BJ (cell line): ENCODE measurements at places on chromosomes 16 and 17. TPM values are rescaled to one million over a fixed set of nuclear protein-coding genes. Genes with fewer than 3 reads are reported as not detected.

Gene CDYL2
- 0.87 and 1.6 TPM in 2 replicates for polyA plus RNA-seq

Gene GP1BA
- not detected in 2 replicates for polyA plus RNA-seq

GRCh38 chr17:82031885-82032627, 578 bp downstream of the RAC3 start:
- DNase-seq: no peak

DNA sequence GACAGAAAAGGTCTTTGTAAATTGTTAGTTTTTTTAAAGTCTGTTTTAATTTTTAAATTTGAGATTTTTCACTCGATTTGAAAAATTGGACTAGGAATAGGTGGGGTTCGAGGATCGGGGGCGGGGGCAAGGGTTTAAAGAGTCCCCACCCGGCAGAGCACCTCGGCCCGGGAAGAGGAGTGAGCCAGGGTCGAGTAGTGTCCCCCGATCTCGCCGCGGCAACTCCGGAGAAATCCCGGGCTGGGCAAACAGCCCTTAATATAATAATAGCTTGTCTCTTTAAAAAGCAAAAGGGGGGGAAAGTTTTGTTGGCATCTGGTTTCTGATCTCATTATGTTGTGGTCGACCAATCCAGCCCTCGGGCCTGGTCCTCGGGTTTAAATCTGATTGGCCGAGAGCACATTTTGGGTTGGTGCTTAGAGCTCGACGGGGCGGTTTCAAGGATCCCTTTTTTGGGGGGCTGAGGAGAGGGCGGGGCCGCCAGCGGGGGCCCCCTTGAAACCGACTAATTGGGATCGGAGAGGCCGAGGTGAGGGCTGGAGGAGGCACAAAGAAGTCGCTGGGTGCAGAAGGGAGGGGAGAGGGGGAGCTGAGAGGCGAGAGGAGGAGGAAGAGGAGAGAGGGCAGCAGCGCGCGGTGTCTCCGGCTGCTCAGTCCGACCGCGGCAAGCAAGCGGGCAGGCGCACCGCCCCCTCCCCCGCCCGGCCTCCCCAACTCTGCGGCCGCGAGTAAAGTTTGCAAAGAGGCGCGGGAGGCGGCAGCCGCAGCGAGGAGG, at the start of gene FZD2:
Gene FZD2 (plus strand): TSS at position 653 of the 775 bp plus-strand sequence. CDS start 205 bp downstream, outside the sequence.
- peak; percentile 96 for DNase-seq
